ENCODE measurements at places on chromosomes 12 and 14. TPM values are rescaled to one million over a fixed set of nuclear protein-coding genes. Genes with fewer than 3 reads are reported as not detected.

DNA sequence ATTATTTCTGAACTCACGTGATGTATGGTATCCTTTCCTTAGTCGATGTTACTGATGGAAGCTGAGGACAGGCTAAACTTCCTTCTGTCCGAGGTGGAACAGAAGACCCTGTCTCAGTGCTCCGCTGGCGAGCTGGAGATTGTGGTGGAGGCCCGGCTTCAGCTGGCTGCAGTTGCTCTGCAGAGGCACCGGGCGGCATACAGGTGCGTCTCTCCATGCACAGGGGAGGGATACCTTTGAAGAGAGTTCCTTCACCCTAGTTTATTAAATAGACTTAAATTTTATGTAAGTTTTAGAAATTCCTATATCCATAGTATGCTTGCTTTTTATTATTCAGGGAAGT lies 186.7 kb upstream of the NEDD1 start:
- H3K36me3 ChIP-seq, result no peaks in the 10 kb centered on the region
- peak overlapping the region; percentile 58 for H3K4me3 ChIP-seq
- DNase-seq, result no peak
- no peaks in the 10 kb centered on the region for H3K27me3 ChIP-seq

DNA sequence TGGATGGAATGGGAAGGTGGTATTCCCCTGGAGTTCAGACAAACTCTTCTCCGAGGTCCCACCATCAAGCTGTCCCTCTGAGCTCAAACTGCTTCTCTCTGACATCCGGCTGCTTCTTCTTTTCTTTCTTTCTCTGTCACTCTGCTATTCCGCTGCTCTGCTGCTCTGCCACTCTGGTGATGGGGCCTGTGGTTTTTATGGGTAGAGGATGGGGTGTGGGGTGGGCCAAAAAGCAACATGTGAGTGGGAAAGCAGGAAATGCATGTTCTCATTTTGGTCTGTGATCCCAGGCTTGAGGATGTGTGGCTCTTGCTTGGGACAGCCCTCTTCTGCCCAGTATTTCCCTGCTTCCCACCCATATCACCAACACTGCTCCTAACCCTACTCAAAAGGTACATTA lies 30.6 kb downstream of the CLECL1 start:
- DNase-seq, result no peak
- no peaks in the 10 kb centered on the region for H3K36me3 ChIP-seq
- no peak overlapping the region for H3K4me3 ChIP-seq
- peaks cover 1% of the 10 kb centered on the region for H3K4me1 ChIP-seq
- no peaks in the 10 kb centered on the region for H3K27me3 ChIP-seq
- H3K27ac ChIP-seq, result no peak overlapping the region

DNA sequence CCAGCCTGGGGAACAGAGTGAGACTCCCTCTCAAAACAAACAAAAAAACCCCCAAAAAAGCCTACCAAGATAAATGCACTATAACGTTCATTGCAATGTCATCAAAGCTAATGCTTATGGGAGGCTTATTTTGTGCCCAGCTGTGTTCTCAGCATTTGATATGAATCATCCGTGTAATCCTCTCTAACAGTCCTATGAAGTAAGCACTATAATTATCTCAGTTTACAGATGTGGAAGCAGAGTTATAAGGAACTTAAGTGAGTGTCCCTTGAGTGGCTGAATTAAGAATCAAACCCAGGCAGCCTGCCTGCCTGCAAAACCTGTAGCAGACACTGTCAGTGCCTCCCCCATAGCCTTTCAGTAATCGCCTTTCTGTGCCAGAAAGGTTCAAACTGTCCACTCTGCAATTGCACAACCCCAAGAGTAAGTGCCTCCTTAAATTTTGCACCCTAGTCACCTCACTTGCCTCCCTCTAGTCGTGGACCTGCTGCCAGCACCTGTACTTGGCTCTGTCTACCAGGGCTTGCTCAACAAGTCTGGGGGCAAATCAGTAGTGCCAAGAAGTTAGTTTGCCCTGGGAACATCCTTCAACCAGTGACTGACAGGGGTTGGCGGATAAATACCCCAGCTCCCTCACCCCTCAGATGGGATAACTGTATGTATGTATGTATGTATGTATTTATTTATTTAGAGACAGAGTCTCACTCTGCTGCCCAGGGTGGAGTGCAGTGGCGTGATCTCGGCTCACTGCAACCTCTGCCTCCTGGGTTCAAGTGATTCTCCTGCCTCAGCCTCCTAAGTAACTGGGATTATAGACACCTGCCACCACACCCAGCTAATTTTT lies 23.8 kb upstream of the PPP1CC start:
- H3K27ac ChIP-seq, result no peak overlapping the region
- no peaks in the 10 kb centered on the region for H3K36me3 ChIP-seq
- no peaks in the 10 kb centered on the region for H3K4me1 ChIP-seq
- no peak overlapping the region for H3K4me3 ChIP-seq

DNA sequence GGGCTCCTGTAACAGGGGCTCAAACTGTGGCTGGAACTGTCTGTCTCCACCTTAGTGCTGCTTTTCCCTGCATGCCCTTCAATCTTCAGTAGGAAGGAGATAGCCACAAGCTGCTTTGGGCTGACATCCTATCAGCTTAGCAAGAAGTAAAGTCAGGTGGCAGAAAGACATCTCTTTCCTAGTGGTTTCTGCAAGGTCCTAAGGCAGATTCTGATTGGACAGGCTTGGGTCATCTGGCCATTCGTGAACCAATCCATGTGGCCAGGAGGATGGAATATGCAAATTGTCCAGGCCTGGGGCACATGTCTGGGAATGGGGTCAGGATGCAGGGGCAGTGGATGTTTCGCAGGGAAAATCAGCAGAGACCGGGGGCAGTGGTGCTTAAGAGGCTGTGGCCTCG lies 5.2 kb downstream of the RITA1 start:
- peak; percentile 45 for DNase-seq
- peaks cover 13% of the 10 kb centered on the region for H3K4me1 ChIP-seq
- no peak overlapping the region for H3K4me3 ChIP-seq
- H3K27ac ChIP-seq, result no peak overlapping the region

DNA sequence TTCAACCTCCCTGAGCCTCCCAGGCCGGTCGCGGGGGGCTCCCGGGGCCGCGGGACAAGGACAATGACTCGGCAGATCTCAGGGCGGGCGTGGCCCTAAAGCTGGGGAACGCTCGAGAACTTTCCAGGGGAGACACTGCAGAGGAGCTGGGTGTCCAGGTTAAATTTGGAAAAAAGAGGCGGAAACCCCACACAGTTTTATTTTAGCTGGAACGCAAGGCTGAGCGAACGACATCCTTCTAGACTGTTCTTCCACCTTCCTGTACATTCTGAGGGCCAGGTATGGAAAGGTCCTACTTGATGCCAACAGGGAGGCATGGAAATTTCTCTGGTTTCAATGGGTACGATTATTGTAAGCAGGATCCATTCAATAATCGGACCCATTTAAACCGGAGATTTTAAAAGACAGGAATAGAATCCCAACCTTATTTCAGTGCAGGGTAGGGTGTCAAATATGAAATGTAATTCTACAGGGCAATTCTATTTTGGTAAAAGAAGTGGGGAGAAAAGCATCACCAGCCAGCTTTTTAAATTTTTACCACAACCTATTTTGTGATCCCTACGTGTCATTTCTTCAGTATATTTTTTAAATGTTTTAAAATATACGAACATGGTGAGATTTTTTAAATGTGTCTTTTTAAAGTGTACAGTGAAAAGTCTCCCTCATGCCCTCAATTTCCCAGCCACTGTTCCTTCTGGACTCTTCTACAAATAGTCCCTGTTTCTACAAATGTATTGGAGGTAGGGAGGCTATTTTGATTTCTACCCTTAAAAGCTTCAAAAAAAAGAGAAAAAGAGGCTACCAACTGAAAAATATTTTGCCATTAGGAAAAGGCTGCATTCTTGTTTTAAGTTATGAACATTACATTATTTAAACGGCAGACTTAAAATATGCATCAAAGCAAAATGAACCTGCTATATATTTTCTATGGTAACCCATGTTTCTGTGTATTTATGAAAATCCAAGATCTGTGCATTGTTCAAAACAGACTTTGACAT lies 1.1 kb upstream of the UBC start:
- peaks cover 13% of the 10 kb centered on the region for H3K4me1 ChIP-seq
- H3K36me3 ChIP-seq, result peaks cover 24% of the 10 kb centered on the region
- H3K27me3 ChIP-seq, result no peaks in the 10 kb centered on the region
- peak overlapping the region; percentile 99 for H3K27ac ChIP-seq

The CATSPERB gene
- not detected for total RNA-seq

DNA sequence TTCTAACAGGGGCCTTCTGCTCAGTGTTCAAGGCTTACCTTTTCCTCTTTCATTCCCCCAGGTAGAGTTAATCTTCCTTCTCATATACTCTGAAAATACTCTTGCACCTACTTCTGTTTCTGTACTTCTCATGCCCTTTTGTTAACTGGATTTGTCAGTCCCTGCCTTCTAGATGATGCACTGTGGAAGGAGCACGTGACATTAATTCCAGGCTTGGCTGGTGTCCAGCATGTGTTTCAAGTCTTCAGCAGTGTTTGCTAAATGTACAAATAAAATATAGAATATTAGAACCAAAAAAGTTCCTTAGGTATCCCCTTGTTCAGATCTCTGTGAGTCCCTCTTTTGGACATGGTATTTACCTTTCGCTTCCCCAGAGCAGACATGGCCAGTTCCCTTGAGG lies 27.9 kb upstream of the EVL start:
- peak; percentile 71 for DNase-seq
- H3K4me1 ChIP-seq, result peaks cover 10% of the 10 kb centered on the region
- no peak overlapping the region for H3K27ac ChIP-seq
- no peak overlapping the region for H3K4me3 ChIP-seq

GRCh38 chr12:107459641-107460040 lies 226.0 kb upstream of the PWP1 start:
- no peaks in the 10 kb centered on the region for H3K27me3 ChIP-seq
- H3K4me1 ChIP-seq, result peaks cover 9% of the 10 kb centered on the region
- no peak overlapping the region for H3K27ac ChIP-seq

The METAP2 gene
- total RNA-seq, result 108 TPM

GRCh38 chr12:118866346-118866745 lies 115.0 kb upstream of the SRRM4 start:
- DNase-seq, result no peak
- H3K4me1 ChIP-seq, result no peaks in the 10 kb centered on the region
- no peaks in the 10 kb centered on the region for H3K36me3 ChIP-seq

GRCh38 chr12:106973545-106973944 lies 13.4 kb downstream of the MTERF2 start:
- H3K27me3 ChIP-seq, result no peaks in the 10 kb centered on the region
- peaks cover 16% of the 10 kb centered on the region for H3K36me3 ChIP-seq
- no peak overlapping the region for H3K27ac ChIP-seq
- H3K4me3 ChIP-seq, result no peak overlapping the region

DNA sequence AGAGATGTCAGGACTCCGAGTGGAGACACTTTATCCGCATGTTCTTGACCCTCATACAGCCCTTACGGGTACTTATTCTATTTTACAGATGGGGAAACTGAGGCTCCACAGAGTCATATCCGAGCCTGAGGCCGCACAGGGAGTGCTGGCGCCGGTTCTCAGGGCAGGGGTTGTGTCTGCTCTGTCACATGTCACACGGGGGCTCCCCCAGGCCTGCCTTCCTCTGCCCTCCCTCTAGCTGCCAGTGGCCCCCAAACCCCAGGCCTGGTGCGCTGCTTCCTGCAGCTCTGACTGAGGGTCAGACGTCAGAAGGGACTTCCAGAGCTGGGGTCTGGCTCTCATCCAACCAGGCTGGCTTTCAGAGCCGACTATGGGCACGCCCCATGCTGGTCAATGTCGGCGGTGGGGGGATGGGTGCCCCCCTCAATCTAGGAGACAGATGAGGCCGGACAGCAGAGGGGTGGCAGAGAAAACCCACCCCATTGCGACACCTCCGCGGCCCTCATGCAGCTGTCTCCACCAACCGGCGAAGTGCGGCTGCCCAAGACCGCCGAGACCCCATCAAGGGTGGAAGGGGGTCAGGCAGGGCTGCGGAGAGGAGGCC lies 811 bp upstream of the INF2 start:
- no peaks in the 10 kb centered on the region for H3K27me3 ChIP-seq
- peaks cover 33% of the 10 kb centered on the region for H3K4me1 ChIP-seq
- DNase-seq, result no peak
- peak overlapping the region; percentile 64 for H3K27ac ChIP-seq
- peaks cover 13% of the 10 kb centered on the region for H3K36me3 ChIP-seq
- peak overlapping the region; percentile 47 for H3K4me3 ChIP-seq

DNA sequence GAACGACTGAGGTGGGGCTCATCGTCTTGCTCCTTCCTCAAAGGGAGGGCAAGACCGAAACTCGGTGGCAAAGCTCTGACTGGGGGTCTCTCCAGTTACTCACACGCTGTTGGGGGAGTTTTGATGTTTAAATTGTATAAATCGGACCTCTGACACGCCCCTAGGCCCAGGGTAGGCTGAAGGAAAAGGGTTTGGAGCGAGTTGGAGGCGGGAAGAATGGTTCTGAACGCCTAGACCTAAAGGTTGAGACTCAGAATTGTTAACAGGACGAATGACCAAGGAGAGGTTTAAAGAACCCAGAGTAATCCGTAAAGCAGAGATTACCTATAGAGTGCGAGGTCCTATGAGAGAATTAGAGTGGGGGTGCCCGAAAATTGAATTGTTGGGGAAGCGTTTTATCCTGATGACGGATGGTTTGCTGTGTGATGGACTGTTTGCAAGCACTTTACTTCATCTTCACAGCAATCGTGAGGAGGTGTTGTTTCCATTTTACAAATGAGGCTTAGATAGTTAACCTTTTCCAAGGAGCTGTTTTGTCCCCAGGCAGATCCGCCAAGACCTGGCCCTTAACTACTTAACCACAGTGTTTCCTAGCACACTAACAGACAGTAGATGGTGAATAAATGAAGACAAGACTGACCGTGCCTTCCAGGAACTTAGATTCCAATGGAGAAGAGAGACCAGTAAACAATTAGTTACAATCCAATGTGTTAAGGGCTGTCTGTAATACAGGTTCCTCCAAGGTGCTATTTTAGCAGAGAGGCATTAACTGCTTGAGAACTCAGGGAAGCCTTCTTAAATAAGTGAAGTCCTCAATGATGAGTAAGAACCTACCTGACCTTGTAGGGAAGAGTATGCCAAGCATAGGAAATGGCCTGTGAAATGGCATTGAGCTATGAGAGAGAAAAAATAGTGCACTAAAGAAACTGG lies 929 bp upstream of the UBE2N start:
- H3K27ac ChIP-seq, result peak overlapping the region; percentile 86
- peaks cover 6% of the 10 kb centered on the region for H3K4me1 ChIP-seq
- peak overlapping the region; percentile 86 for H3K4me3 ChIP-seq
- H3K27me3 ChIP-seq, result no peaks in the 10 kb centered on the region

DNA sequence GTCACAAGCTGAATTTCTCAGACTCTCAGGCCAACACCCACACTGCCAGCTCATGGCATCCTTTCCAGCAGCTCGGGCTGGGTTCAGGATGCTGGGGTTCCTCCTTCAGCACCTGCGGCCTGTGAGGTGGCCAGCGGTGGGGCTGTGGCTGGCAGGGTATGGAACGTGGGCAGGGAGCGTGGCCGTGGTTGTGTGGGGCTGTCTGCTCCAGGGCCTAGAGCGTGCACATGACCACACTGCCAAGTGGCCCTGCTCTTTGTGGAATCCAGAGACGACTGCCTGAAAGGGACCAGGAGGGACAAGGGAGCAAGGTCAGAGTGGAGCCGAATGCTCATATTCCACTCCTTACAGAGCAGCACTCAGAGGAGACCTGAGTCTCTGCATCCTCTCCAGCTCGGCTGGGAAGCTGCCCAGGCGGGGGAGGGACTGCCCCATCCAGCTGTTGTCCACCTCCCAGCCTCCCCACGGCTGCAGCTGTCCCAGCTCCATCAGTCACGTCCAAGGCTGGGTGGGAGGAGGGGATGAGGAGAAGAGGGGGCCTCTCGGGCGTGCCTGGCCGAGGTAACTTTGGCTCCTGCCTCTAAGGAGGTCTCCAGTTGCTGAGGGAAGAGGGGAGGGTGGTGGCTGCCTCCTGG lies 71.3 kb downstream of the TSPAN9 start:
- H3K4me3 ChIP-seq, result no peak overlapping the region
- no peaks in the 10 kb centered on the region for H3K36me3 ChIP-seq
- no peak overlapping the region for H3K27ac ChIP-seq
- peaks cover 17% of the 10 kb centered on the region for H3K4me1 ChIP-seq
- H3K27me3 ChIP-seq, result no peaks in the 10 kb centered on the region
- DNase-seq, result peak; percentile 25
